ENCODE measurements at places on chromosomes 6 and 20. TPM values are rescaled to one million over a fixed set of nuclear protein-coding genes. Genes with fewer than 3 reads are reported as not detected.

- no peak for DNase-seq
These were observed 61.0 kb downstream of the FAM50B start for GRCh38 chr6:3910106-3910663.

- DNase-seq, result no peak
These were observed 1379.2 kb upstream of the DEFB115 start for GRCh38 chr20:29878281-29878741.

DNA sequence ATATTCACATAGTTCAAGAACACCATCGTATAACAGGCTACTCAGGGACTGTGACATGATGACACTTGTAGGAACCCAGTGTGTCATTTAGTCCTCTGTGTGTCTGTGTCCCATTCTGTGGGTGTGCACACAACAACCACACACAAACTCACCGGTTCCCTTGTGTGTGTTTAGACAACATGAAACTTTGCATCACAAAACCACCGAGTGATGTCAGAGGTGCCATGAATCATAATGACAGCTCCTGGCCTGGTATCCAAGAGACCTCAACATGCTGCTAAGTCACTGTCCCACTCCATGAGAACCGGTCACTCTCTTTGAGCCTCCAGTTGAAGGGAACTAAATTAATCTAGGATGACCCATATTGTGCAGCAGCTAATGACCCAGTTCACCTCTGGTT is 421.3 kb downstream of the PREX1 start:
- DNase-seq, result no peak

DNA sequence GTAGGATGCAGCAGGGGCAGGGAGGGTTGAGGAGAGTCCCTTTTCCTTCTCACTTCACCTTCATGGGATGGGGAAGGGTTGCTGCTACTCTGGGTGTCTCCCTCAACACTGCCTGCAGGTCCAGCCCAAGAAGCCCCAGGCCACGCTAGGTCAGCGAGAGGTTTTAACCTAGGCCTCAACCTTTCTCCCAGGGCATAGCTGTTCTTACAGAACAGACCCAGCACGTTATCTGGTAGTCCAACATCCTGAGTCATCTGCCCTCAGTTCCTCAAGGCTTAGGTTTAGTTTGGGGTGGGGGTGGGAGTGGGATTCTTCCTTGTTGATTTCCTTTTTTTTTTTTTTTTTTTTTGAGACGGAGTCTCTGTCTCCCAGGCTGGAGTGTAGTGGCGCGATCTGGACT is 15.8 kb downstream of the LRRC73 start:
- DNase-seq, result no peak

DNA sequence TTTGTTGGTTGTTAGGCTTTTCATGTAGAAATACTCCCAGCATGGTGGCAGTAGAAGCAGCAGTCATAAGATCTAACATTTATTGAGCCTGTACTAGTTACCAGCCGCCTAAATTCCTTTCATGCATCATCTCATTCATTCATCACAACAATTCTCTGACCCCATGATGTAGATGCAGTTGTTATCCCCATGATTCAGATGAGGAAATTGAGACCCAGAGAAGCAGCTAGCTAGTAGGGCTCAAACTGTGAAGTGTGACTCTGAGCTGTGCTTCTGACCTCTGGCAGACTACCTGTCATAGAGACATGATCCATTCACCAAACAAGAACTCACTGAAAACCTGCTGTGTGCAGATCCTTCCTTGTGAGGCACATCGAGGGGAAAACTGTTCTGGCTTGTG is 16.9 kb downstream of the RREB1 start:
- DNase-seq, result no peak

DNA sequence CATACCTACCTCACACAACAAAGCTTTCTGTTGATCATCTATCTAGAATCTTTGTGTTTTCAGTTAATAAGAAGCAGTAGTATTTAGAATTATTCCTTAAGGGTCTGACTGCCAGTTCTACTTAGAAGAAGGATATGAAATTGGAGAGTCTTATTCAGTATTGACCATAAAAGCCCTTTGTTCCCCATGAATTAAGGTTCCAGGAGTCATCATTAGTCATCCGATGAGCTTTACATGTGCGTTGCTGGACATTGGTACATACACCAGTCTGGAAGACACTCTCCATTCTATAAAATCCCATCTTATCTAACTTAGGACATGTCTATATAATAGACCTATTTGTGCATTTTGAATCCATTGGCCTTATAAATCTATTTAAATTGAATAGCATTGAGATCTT is 34.4 kb upstream of the RNF217 start:
- no peak for DNase-seq

GRCh38 chr6:46221222-46221793 is 50.5 kb upstream of the ENPP5 start:
- DNase-seq, result peak; percentile 52

DNA sequence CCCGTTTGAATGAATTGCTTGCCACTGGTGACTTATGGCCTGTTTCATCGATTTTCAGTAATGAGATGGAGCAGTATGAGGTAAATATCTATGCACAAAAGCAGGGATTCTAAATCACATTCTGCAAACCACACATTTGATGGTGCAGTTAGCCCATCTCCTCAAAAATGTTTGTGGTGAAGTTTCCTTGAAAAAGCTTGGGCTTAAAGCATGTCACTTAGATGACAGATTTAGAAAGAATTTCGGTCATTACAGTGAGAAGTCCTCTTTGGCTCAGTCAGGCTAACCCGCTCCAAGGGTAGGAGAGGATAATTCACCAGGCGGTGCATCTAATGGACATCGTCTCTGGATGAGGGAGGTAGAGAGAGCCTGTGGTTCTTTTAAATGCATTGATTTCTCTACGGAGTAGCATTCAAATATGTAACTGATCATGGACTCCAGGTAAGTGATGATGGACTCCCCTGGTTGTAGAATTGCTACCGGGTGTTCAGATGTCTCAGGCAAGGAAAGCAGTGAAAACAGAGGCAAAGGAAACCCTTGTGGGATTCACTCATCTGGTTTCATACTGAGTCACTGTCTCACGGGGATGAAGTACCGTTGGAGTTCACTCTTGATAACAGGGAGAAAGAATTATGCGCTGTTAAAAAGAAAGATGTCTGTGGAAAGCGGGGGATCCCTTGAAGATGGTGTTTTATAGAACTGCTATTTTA is 65.3 kb downstream of the AIG1 start:
- no peak for DNase-seq

GRCh38 chr6:134253681-134254080 is 64.2 kb downstream of the SGK1 start:
- DNase-seq, result peak; percentile 36

- peak; percentile 84 for DNase-seq
These were observed 27.6 kb downstream of the SYNJ2 start for GRCh38 chr6:158009114-158009891.

DNA sequence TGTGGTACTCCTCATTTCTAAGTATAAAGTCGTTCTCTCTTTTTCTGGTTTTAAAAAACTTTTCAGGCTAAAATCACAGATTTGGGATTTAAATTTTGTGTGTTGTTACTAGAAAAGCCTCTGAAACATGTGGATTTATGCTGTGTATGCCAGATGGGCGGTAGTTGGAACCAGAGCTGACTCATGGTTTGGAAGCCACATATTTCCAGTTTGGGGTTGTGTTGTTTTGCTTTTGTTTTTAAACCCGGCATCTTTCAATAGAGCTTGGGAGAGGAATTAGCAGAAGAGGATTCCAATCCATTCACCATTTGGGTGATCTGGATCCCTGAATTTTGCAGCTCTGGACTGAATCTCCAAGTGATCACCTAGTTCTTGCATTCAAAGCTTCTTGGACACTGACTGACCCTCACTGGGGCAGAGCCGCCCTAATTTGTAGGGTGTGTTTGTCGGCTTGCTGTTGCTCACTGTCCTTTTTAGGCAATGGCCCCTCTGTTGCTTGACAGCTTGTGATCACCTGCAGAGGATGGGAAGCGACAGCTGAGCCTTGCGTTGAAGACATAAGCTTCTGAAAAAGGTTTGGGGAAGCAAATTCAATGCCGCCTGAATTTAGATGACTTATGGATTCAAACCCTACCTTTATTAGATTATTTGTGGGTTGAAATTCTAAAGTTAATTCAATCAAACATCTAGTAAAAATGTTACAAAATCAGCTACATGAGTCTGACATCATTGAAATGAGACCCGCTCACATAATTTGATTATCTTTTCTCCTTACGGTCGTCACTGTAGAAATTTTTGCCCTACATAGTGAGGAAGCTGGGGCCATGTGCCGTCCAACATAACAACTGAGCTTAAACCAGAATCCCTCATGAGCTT is 79.9 kb upstream of the CD83 start:
- DNase-seq, result peak; percentile 57

CCNC gene
- total RNA-seq, result 66.0 TPM

FABP7 gene
- total RNA-seq, result 266 TPM

CD40 gene
- 1.6 TPM for total RNA-seq

Measured in cerebellum (tissue), 4 donors.